ENCODE measurements at places on chromosomes 11 and 22.
A peak's percentile ranks its signal among the peaks of the same experiment; 100 is the strongest.

- DNase-seq = no peak
Observed at GRCh38 chr22:39851606-39852315, 41.8 kb downstream of the ENTHD1 start.

DNA sequence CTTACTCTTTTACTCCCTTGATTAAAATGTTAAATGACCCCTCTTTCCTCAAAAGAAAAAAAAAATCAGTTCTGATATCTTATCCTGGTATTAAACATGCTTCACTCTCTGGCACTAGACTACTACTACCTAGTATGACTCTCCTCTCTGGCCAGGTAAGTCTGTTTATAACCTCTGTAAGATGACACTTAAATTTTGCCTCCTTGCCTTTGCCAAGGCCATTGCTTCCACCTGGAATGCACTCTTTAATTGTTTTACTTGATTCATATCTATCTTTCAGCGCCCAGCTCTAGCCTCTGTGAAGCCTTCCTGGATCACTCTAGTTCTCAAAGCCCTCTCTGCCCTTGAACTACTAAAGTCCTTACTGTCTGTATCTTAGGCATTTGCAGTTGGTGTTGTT lies 170.4 kb downstream of the ETS1 start:
- DNase-seq = no peak

- no peak for DNase-seq
Observed at GRCh38 chr11:109731451-109731850, 309.5 kb downstream of the C11orf87 start.

- DNase-seq = peak; percentile 90
Observed at GRCh38 chr11:844693-845644, 2.3 kb downstream of the TSPAN4 start.

DNA sequence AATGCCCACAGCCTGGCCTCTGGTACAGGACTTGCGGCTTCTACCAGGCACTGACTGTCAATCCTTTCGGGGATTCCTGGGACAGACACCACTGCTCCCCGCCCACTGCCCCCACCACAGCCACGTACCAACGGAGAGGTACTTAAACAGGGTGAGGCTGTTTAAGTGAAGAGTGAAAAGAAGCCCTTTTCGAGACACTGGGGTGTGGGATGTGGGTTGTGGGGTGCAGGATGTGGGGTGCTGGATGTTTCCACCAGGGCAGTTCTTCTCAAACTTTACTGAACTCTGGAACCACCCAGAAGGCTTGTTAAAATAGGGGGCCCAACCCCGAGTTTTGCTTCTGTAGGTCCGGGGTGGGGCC lies 34.2 kb upstream of the PRR5 start:
- DNase-seq = no peak

GRCh38 chr11:18368221-18368620 lies 26.1 kb upstream of the LDHA start:
- DNase-seq = no peak

- DNase-seq = no peak
Observed at GRCh38 chr11:88666364-88666763, 328.8 kb upstream of the CTSC start.

DNA sequence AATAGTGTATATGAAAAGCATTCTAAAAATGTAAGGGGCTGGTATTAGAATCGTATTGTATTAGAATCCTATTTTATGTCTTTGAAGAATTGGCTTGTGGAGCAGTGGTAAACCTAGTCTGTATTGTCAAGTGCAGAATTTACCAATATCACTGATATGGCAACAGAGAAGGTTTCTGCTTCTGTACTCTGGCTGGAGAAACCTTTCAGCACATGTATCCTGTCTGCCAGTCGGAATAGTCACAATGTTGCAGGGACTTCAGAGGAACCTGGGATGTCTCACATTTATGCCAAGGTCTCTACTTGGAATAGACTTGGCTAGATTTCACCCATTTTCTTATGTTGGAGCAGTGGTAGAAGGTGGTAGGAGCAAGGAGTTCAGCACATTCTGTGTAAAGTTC lies 4.4 kb downstream of the MTMR3 start:
- no peak for DNase-seq

GRCh38 chr11:73389916-73390315 lies 13.7 kb downstream of the RELT start:
- no peak for DNase-seq

DNA sequence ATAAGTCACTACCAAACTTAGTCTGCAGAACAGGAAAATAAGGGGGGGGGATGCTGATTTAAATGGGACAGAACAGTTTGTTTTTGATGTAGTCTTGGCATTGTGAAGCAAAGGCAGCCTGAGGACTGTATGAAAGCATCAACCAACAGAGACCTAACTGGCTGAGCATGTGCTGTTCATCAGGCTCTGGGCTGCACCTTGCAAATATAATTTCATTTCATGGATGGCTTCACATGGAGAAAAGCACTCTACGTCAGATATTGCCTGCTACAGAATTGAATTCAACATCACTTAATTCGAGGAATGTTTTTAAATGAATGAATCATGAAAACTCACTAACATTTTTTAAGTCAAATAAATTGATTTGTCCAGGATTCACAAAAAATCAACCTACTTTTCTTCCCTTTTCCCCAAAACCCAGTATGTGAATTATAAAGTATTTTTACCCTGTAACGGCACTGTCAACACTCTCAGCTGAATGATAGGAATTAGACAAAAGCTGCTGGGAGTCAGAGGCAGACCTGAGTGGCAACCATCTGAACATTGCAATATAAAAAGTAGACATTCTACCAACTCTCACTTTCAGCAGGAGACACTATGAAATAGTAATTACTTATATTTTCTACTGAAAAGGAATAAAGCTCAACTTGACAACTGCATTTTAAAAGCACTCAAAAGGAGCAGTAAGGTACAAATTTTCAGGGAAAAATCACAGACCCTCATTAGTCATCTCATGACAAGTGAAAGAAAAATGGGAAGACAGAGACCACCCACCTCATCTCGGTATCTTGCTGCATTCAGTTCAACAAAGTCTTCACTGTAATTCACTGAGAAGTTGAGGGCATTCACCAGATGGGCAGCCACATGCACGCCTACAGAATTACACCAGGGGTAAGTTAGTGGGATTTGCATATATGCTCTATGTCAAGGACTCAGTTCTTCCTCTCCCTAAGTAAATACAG lies 47.5 kb downstream of the NOX4 start:
- DNase-seq = no peak

- no peak for DNase-seq
Observed at GRCh38 chr11:134497586-134497985, 85.5 kb upstream of the B3GAT1 start.

GRCh38 chr22:19724927-19725661 lies 1.8 kb downstream of the GP1BB start:
- DNase-seq = no peak

GRCh38 chr11:44267750-44268613 lies 42.0 kb downstream of the ALX4 start:
- DNase-seq = no peak

DNA sequence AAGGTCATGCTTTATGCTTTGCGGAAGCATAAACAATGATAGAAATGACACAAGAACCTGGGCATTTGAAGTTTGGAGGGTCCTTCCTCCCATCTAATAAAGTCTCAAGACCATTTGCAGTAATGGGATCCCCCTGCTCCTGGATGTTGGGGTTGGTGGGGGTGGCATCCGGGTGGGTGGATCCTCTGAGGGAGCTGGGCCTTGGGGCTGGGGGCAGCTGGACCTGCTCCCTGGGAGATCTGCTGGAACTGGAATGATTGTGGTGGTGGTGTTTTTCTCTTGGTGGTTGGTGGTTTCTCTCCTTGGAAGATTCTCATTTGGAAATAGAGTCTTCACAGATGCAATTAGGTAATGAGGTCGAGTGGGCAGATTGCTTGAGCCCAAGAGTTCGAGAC lies 2.2 kb upstream of the NAP1L4 start:
- DNase-seq = no peak

GRCh38 chr22:45204241-45204640 lies 36.5 kb downstream of the KIAA0930 start:
- no peak for DNase-seq

- no peak for DNase-seq
Observed at GRCh38 chr22:36913427-36914389, at the start of gene CSF2RB. CSF2RB (plus strand) TSS chr22:36913628; CDS start chr22:36922208, 8,580 bp downstream.

- DNase-seq = no peak
Observed at GRCh38 chr11:71940561-71941219, 11.8 kb downstream of the RNF121 start.

DNA sequence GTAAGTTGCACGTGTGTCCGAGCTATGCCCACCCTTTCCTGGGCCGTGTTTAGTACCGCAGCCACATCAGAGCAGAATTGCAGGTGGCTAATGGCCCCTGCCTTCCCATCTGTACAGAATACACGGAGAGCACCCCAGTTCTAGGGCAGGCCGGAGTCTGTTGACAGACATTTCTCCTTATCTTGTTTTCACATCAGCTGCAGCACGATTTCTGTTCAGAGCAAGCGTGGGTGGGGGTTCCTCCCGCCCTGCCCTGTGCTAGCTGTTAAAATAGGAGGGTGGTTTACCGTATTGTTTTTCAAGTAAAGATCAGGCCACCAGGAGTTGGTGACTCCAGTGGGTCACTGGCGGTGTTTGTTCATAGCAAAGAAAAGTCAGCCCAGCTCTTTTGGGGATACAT lies 41.1 kb downstream of the UBASH3B start:
- DNase-seq = no peak

DNA sequence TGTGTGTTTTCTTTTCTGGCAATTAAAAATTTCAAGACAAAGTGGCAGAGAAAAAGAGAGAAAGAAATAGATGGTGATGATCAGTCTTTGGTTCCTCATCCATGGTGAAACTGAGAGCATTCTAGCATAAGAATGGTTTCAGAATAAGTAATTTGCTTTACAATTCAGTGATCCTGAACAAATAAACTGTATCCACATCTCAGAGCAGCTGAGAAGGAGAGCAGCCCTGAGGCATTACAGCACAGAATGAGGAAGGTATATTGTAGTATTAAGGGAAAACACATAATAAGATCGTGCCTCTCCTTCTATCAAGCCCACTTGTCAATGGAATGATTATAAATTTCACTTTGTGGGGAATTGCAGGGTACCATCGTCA lies 17.4 kb downstream of the LUZP2 start:
- no peak for DNase-seq

DNA sequence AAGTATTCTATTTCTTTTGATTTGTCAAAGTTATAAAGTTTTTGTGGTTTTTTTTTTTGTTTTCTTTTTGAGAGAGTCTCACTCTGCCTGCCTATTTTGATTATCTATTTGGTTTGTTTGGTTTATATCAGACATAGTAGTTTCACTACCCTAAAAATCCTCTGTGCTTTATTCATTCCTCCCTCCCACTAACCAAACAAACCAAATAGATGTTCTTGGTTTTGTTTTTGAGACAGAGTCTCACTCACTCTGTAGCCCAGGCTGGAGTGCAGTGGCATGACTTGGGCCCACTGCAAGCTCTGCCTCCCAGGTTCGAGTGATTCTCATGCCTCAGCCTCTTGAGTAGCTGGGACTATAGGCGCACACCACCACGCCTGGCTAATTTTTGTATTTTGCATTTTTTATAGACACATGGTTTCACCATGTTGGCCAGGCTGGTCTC lies 67.9 kb downstream of the ENTHD1 start:
- no peak for DNase-seq

GRCh38 chr11:76327756-76328388 lies 53.1 kb downstream of the THAP12 start:
- no peak for DNase-seq

DNA sequence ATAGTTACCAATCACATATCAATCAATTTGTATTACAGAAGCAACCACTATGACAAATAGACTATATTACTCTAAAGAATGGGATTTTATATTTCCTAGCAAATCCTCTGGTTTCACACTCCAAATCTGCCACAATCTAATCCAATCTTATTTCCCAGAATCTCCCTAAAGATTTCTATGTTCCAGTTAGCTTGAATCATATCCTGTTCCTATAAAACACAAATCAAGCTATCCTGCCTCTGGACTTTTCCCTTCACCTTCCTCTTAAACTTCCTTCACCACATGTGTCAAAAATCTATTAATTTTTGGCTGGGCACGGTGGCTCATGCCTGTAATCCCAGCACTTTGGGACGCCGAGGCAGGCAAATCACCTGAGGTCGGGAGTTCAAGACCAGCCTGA lies 50.0 kb downstream of the PIK3C2A start:
- no peak for DNase-seq

DNA sequence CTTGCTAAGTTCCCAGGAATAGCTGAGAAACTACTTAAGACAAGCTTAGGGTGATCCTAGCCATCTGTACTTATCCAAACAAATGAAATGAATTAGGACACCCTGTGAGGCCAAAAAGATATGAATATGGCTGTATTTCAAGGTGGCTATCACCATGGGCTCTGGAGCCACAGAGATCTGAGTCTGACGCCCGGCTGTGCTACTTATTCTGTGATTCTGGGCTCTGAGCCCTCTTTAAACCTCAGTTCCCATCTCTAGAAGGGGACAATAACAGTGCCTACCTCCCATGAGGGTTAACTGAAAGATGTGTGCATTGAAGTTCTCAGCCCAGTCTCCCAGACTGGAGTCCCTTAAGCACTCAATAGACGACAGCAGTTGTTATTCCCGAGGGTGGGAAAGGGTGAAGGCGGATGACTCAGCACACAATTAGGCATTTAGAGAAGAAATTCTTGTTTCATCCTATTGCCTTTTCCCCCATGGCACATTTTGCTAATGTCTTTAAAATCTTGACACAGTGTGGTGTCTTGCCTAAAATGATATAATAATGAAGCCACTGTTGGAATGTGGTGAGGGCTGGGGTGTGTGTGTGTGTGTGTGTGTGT lies 132.5 kb downstream of the ADAMTS15 start:
- DNase-seq = peak; percentile 68

DNA sequence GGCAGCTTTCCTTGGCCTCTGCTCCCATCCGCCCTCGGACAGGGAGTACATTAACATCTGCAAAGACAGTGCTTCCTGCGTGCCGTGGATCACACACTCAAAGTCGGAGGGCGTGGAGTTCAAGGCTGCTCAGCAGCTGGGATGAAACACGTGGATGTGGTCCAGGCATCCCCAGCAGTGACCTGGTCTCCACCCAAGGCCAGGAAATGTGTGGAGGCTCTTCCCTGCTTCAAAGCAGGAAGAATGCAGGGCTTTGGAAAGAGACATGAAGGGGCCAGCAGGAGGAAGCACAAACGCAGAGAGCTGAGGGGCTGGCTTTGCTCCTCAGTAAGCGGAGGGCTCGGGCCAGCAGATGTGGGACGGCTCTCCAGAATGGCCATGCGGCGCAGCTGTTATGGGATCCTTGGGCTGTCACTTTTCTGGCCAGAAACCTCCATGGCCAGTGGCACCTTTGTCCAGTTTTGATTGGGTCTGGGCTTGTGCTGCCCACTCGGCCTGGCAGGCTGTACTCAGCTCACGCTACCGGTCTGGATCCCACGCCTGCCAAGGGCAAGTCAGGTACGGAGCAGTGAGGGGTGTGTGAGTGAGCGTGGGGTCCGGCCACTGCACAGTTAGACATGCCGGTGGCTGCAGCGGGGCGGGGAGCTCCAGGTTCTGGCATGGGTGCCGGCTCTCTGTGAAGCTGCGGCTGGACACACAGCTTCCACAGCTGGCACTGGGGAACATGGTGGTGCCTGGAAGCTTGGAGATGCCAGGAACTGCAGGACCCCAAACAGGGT lies 438.0 kb downstream of the TBC1D22A start:
- DNase-seq = no peak

DNA sequence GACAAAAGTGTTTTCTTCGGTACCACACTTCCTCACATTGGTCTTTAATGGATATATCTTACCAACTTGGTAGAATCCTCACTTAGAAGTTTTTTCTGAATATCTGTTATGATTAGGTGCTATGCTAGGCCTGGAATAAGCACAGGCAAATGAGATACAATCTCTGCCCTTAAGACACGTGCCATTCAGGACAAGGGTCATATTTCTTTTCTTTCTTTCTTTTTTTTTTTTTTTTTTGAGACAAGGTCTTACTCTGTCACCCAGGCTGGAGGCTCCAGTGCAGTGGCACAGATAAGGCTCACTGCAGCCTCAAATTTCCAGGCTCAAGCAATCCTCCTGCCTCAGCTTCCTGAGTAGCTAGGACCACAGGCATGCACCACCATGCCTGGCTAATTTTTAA lies 23.0 kb downstream of the WBP2NL start:
- DNase-seq = no peak
